Suppressor macrophage treated with lipopolysaccharide for 1 hour (primary cell): ENCODE measurements at places on chromosomes 6 and 20.

DNA sequence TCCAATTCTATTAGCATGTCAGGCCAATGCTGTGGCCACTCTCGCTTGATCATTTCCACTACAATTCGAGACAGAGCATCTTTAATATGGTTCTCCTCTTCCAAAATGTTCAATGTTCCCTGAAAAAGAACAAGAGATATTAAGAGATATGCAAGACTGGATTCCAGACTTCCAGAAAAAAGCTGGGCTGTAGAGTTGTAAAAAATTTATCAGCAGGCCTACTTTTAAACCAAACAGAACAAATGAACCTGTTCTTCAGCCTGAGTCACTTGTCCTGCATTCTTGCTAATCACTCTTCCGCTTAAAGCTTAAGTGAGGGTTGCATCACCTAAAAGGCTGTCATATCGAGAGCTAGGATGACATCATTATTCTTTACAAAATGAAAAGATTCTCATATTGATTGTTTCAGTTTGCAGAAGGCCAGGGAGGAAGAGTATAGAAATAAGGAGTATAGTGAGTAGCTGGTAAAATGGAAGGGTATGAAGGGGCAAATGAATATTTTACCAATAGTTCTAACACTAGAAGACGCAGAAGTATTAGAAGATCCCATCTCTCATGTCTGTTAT is 4.9 kb downstream of the XPO5 start:
- DNase-seq, result no peak

GRCh38 chr20:57158474-57158873 is 108.0 kb downstream of the BMP7 start:
- no peak for DNase-seq

DNA sequence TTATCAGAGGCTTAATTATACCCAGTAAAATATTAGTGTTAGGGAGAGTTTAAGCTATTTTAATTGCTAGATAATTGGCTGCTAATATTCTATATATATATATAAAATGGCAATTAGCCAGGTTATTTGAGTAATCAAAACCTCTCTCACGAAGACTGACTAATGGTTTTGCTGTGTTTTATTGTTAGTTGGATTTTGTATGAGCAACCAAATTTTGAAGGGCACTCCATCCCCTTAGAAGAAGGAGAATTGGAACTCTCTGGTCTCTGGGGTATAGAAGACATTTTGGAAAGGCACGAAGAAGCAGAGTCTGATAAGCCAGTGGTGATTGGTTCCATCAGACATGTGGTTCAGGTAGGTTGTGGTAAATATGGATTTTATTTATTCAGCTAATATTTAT is 102.2 kb downstream of the RTN4IP1 start:
- no peak for DNase-seq

- DNase-seq, result peak; percentile 95
These were observed 58.2 kb upstream of the QKI start for GRCh38 chr6:163356324-163356723.

DNA sequence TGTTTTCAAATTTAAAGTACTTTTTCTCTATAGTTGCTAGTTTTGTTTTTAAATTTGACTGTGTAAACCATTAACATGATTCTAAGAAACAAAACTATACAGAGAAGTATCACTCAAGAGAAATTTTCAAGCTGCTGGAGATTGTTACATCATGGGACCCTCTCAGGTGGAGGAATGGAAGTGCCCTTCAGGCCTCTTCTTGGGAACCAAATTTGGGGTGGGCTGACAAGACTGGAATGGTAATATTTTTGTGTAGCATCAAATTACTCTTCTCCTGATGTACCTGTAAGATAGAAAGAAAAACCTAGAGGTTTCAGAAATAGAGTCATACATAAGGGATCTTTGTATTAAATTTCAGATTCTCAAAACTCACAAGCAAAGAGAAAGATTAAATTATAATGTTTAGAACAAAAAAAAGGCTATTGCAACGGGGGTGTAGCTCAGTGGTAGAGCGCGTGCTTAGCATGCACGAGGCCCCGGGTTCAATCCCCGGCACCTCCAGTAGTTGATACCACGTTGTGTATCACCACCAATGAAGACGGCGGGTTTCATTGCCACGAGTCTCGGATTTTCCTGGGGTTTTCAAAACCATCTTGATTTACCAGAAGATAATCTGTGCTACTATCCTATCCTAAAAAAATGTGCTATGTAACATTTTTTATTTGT is 193.7 kb downstream of the GPX5 start:
- DNase-seq, result peak; percentile 24

DNA sequence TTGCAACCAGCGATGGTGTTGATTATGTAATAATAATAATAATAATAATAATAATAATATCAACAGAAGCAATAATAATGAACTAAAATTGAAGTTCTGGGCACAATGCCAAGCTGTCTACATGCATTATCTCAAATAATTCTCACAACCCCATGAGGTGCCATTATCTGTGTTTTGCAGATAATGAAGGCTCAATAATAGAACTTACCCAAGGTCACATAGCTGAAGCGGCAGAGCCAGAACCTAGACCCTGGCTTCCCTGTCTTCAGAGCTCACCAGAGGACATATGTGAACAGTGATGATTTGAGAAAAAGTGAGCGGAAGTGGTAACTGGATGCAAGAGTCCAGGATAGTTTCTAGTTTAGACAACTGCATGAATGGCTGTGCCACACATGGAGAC is 91.0 kb downstream of the HIVEP1 start:
- no peak for DNase-seq
